ENCODE measurements at places on chromosomes 16 and 17.

GRCh38 chr16:50981951-50982350 lies 169.1 kb downstream of the SALL1 start:
- no peak for DNase-seq

DNA sequence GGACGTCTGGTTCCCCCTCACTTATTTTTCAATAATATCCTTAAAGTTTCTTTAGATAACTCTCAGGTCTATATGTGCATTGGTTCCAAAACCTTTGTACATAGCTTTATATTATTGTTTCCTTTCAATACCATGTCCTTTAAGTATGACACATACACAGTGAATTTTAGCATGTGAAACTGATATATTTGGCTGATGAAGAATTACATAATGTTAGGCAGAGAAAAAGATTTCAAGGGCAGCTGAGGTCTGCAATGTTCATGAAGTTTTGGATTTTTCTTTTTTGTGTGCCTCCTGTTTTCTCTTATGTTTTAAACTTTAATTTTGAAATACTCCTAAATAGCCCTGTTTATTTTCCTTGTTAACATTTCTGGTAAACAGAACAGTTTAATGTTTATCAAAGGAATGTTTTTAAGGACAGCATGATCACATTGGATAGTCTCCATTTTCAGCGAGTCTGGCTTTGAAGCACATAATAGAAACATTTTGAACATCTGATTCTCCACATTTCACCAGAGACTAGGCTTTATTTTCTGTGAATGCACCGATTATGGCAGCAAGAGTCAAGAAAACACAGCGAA lies 32.9 kb upstream of the FBXO47 start:
- no peak for DNase-seq

DNA sequence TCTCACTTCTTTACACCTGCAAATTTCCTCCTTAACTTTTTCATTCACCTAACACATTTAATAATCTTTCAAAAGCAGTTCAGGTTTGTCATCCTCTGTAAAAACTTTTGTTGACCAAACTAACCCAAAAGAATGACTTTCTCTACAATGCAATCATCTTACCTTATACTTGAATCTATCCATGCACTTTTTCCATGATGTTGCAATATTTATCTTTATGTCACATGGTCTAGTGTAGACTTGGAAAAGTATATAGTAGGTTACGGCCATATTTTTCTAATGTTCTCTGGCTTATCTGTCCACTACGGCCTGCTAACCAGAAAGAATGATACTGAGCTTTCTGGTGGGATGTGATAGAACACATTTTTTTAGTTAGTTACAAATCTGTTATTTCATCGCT lies 431.0 kb upstream of the SOX9 start:
- DNase-seq = no peak

DNA sequence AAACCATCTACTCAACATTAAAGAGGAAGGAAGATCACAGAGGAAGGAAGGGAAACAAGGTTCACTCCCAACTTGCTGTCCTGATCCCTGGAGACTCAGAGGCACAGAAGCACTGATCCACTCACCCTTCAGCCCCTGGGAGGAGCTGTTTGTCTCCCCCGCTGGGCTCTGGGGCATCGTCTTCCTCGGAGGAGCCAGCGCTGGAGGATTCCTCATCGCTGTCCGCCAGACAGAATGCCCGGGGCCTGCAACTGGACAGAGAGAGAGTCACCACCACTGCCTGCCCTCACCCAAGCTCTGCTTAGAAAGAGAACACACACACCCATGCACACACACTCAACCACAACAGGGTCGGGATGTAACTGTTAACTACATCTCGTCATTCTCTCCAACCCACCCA lies 24.8 kb upstream of the ERN1 start:
- DNase-seq = no peak

GRCh38 chr16:3057181-3058138 lies 8.0 kb upstream of the IL32 start:
- no peak for DNase-seq

DNA sequence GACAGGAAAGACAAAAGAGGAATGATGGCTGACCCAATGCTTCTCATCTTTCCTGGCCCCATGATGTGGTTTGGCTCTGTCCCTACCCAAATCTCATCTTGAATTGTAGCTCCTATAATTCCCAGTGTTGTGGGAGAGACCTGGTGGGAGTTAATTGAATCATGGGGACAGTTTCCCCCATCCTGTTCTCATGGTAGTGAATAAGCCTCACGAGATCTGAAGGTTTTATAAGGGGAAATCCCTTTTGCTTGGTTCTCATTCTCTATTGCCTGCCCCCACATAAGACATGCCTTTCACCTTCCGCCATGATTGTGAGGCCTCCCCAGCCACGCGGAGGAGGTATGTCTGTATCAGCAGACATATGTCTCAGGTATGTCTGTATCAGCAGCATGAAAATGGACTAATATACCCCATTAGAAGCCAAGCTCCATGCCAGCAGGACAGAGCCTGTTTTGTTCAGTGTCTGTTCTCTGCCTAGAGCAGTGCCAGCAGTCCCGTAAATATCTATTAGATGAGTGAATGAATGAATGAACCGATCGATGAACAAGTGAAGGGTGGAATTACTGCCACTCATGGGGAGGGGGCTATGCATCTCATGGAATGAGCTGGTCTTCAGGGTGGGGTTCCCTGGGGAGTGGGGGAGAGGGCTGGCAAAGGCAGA lies 304.4 kb downstream of the SOX9 start:
- DNase-seq = no peak

GRCh38 chr17:12959441-12959840 lies 58.4 kb downstream of the ELAC2 start:
- no peak for DNase-seq

DNA sequence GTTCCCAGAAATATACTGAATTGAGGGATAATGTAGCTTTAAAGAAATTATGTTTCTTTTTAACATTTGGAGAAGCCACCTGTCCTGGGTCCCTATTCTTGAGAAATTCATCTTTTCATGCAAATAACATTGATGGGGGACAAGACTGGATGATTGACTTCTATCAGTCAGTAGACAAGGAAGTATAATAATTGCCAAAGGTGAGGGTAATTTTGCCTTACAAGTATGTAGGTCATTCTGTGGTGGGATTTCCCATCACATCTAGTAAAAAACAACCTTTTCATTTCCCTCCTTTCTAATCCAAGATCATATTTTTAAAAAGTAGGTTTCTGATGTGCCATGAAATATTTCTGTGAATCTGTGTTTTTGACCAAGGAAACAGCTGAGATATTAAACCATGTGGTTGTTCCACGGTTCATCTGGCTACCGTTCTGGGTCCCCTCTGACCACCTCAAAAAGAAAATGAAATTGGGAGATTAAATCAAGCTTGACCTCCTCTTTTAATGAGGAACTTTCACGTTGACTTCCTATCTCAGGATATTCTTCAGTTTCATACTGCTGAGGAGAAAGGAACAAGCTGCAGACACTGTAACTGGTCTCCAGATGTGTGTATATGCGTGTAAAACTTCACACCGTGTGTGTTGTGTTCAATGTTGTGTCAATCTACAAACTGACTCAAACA lies 138.6 kb downstream of the MAP2K6 start:
- DNase-seq = no peak

DNA sequence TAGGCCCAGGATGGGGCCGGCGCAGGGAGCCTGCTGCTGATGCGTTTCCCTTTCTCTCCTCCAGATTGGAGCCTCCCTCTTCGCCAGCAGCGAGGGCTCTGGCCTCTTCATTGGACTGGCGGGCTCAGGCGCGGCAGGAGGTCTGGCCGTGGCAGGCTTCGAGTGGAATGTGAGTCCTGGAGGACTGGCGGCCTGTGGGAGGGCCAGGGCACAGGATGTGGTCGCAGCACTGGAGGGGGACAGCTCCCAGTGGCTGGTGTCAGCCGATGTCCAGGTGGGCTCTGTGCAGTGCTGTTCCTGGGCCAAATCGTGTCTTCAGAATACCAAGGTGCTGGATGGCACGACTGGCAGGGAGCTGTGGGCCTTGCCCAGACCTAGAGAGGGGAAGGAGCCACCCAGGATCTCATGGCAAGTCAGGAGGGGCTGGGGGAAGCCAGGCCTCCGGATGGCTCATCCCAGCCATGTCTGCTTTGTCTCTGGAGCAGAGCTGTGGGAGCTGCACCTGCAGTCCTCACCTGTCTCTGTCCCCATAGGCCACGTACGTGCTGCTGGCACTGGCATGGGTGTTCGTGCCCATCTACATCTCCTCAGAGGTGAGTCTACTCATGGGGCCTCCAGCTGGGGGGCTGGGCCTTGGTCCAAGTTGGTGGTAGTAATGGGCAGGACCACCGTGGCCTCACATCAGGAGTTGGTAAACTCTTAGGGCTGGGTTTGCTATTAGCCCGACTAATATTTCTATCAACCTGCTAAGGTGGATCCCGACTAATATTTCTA lies 7.3 kb downstream of the SLC5A10 start:
- no peak for DNase-seq

DNA sequence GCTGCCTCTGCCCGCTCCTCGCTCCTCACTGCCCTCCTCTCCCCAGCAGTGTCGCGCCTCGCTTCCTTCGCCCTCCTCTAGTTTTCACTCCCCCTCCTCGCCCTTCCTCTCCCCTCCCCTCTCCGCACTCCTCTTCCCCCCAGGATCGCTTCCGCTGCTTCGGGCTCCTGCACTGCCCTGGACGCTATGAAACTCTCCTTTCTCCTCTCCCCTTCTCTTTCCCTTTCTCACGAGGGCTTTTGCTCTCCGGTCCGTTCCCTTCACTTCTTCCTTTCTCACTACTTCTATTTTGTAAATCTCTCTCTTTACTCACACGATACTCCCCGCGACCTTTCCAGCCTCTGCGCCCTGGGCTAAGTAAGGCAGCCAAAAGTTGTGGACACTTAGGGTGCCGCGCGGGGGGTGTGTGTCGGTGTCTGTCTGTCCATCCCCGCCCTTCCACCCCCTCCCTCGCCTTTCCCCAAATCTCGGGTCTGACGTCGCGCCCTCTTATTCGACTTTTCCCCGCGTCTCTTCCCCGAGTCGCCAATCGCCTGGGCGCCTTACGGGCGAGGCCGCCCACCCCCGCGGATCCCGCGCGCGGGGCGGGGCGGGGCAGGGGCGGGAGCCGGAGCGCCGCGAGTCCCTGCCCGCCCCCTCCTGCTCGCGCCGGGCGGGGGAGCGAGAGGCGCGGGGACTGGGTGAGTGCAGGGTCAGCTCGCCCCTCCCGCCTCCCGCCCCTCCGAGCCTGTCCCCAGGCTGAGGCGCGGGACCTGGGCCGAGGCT lies at the start of gene IRX3:
Gene IRX3, minus strand, starts transcription at position 422 of the 765 bp plus-strand sequence. CDS start 737 bp downstream, outside the sequence.
- DNase-seq = no peak

- DNase-seq = no peak
These were observed 171.0 kb downstream of the IRX3 start for GRCh38 chr16:54115558-54115957.

DNA sequence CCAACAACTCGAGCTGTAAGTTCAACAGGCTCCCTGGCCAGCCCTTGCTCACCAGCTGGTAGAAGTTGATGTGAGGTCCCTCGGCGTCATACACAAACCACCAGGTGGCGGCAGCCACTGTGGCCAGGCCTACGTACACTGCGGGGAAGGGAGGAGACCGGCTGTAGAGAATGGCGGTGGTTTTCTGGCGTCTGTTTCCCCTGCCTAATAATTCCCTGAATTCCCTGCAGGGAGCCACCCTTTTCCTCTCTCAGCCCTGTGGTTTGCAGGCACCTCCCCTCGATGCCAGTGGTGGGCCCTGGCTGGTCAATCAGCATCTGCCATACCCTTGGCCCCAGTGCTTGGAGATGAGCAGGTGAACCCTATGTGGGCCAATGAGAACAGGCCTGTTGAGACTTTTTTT lies 18.9 kb upstream of the P2RX1 start:
- no peak for DNase-seq

- no peak for DNase-seq
These were observed 3.1 kb upstream of the TRAF4 start for GRCh38 chr17:28740406-28741357.

GRCh38 chr17:42608305-42609181 lies 631 bp downstream of the RETREG3 start:
- no peak for DNase-seq

GRCh38 chr17:9057310-9057709 lies 36.0 kb downstream of the NTN1 start:
- DNase-seq = no peak

DNA sequence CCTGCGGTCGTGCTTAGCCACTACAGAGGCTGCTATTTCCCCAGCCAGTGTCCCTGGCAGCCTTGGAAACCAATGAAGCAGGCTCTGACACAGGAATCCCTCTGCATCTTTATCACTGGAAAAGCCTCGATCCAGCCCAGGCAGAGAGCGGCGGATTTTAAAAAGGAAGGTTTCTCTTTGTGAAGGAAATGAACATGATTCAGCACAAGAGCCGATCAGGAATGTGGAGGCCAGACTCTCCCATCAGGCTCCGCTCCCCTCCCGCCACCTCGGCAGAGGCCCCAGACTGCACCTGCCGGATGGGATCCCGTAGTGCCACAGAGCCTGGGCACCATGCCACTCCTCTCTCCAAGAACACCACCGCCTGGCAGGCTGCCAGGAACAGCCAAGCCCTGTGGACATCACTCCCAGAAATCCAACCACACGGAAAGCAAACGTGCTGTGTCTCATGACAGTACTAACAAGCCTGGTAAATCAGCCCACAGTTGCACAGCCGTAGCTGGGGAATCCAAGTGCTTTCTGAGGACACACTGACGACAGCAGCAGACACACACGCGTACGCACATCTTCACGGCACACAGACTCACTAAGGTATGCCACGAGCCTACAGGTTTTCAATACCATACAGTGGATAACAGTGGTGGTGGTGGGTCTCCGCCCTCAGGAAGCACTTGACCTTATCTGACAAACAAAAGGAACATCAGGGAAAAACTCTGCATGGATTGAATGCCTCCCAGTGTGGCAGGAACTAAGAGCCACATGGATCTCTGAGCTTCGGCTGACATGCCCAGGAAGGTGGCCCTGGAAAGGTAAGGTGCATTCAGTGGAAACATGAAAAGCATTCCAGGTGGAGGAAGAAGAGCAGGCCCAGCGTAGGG lies 5.4 kb downstream of the LRRC75A start:
- no peak for DNase-seq

GRCh38 chr16:86151239-86151851 lies 252.4 kb downstream of the IRF8 start:
- DNase-seq = no peak

DNA sequence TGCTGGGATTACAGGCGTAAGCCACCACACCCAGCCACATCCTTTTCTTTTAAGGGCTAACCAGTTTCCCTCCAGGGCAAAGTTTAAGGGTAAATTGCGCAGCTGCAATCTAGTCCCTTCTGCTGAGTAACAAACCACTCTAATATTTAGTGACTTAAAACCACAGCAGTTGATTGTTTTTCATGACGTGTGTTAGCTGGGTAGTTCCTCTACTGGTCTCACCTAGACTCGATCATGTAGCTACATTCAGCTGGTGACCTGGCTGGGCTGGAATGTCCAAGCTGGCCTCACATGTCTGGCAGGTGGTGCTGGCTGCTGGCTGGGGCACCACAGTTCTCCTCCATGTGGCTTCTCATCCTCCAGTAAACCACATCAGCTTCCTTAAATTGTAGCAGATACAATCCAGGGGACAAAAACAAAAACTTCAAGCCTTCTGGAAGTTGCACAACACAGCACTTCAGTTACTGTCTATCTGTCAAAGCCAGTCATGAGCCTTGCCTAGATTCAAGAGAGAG lies 75.5 kb downstream of the GPRC5B start:
- DNase-seq = no peak

Data from stimulated activated CD4-positive, alpha-beta T cell treated with anti-CD3 and anti-CD28 coated beads, Interleukin-15, amount 100 ng/mL, for 48 hours (primary cell).